ENCODE measurements at places on chromosomes 11 and 22.

- no peak for DNase-seq
Measured at GRCh38 chr11:74954199-74954598, 5.1 kb downstream of the SPCS2 start.

DNA sequence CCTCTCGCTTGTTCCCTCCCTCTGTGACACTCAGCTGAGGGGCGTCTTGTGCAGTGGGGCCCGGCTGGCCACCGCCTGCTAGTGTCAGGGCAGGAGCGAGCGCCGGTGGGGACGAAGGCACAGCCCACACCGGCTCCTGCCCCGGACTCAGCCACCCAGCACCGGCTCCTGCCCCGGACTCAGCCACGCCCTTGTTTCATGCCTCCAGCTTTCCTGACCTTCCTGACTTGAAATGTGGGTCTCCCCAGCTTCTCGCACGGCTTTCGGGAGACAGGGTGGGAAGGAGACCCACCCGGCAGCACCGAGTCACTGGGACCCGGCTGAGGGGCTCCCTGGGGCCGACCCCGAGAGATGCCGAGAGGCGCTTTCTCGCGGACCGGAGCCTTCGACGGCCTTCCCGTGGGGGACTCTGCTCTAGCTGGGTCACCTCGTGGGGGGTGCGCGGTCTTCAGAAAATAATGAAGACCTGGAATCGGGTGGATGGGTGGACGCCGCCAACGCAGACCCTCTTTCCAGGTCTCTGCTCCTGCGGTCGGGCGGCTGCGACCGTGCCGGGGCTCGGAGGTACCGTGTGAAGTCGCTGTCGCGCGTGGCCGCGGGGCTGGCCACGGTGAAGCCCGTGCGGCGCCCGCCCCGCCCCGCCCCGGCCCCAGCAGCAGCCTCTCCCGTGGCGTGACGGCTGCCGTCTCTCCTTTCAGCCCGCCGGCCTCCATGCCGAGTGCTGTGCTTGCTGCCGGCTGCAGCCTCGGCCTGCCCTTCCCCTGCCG, 10.2 kb downstream of the GLB1L2 start:
- DNase-seq: no peak

- DNase-seq: no peak
Measured at GRCh38 chr22:27972732-27973698, 54.0 kb upstream of the PITPNB start.

GRCh38 chr11:114137838-114138237, 78.3 kb downstream of the ZBTB16 start:
- no peak for DNase-seq

- no peak for DNase-seq
Measured at GRCh38 chr11:128299132-128299726, 288.1 kb downstream of the ETS1 start.

DNA sequence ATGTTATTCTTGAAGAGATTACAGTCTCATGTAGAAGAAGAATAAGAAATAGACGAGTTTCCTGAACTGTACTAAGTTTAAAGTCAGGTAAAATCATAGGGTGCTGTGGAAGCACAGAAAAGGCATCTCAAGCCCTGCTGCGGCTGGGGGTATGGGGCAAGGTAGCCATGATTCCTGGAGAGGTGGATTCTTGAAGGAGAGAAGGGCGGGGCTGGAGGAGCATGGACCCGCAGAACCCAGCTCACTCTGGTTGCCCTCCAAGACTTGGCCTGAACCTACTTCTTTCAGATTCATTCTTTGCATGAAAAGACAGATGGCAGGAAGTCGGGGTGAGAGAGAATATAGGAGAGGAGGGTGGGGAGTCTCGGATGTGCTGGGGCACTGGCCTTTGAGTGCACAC, 57.8 kb downstream of the OPCML start:
- DNase-seq: no peak

DNA sequence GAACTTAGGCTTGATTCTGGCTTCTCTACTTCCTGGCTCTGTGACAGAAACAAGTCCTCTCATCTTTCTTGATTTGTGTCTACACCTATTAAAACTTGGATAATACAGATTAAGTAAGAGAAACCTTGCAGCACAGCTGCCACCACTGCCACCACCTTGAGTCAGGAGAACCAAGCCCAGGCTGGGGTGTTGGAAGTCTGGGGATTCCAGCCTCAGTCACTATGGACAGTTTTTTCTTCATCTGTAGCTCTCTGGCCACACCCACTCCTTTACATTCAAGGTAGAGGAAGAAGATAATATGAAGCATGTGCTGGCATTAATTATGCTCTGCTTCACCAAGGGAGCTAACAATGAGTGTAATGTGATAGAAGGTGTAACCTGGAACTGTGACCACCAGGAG, 75.7 kb downstream of the RELT start:
- no peak for DNase-seq

DNA sequence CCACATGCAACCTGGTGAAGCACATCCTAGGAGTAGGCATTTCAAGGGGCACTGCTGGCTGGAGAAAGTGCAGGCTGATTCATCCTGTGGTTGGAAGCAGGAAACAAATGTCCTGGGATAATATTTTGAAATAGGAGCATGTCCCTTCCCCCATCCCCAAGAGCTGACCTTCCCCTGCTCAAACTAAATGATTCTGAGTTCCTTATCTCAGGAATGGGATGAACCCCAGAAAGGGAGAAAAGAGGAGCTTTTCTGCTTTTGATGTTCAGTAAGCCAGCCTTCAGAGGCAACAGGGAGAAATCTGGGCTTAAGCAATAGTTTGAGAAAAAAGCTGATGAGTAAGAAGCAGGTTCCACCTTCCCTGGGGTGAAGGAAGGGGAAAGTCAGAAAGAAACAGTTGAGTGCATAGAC, 19.5 kb upstream of the SPON1 start:
- no peak for DNase-seq

- no peak for DNase-seq
Measured at GRCh38 chr22:25493794-25494193, 70.7 kb upstream of the GRK3 start.

GRCh38 chr22:32996702-32997101, 61.5 kb downstream of the SYN3 start:
- no peak for DNase-seq

- DNase-seq: no peak
Measured at GRCh38 chr11:65254724-65255123, 7.0 kb upstream of the POLA2 start.

DNA sequence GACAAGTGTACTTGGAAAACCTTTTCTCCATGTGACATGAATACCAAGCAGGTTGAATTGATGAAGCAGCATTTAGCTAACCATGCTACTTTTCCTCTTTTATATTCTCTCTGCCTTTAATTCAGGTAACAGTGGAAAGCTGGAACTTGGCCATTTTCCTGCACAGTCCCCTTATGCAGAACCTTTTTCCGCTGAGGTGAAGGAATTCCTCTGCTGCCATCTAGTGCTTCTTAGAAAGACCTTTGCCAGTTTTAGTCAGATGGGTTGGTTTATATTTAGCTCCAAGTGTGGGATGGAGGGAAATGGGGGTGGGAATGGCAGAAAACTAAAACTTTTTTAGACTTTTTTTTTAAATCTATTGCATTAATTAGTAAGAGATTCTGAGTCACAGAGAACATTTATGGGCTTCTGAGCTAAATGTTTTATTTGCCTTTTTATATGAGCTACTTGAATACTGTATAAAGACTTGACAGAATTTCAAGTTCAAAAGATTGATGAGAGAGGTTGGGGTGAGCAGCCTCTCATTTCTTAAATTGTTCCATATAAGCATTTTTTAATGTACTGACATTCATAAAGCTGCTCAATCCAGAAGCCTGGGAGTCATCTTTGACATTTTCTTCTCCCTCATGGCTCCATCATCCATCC, 153.9 kb upstream of the ZC3H12C start:
- DNase-seq: no peak

- no peak for DNase-seq
Measured at GRCh38 chr11:111349191-111349695, 29.8 kb downstream of the POU2AF1 start.

- DNase-seq: no peak
Measured at GRCh38 chr11:110293389-110293788, 3.0 kb downstream of the RDX start.

DNA sequence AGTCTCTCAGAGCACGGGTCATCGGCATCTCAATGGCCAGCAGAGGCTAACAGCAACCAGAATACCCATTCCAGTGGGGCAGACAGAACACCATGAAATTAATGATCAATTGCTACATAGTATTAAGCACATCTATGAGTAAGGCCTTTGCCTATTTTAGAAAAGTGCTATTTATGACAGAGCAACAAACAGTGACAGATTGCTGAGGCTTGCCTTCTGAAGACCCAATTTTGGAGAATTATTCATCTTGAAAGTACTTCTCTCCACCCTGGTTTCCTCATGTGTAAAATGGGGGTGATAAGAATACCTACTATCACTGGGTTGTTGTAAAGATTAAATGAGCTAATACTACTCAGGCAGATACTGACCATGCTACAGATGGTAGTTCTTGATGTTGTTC, 232.7 kb downstream of the TENM4 start:
- no peak for DNase-seq

DNA sequence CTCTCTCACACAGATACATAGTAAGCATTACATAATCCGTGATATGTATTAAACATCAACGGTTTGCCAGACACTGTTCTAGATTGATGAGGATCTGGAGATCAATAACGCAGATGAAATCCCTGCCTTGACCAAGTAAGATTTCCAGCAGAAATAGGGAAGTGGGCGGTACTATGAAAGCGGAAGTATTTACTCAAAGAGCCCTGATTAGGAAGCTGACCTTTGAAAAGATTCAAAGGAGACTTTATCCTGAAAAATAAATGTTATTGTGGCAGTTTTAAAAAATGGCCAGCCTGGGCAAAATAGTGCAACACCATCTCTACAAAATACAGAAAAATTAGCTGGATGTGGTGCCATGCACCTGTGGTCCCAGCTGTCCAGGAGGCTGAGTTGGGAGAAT, 26.8 kb downstream of the GAB2 start:
- no peak for DNase-seq

DNA sequence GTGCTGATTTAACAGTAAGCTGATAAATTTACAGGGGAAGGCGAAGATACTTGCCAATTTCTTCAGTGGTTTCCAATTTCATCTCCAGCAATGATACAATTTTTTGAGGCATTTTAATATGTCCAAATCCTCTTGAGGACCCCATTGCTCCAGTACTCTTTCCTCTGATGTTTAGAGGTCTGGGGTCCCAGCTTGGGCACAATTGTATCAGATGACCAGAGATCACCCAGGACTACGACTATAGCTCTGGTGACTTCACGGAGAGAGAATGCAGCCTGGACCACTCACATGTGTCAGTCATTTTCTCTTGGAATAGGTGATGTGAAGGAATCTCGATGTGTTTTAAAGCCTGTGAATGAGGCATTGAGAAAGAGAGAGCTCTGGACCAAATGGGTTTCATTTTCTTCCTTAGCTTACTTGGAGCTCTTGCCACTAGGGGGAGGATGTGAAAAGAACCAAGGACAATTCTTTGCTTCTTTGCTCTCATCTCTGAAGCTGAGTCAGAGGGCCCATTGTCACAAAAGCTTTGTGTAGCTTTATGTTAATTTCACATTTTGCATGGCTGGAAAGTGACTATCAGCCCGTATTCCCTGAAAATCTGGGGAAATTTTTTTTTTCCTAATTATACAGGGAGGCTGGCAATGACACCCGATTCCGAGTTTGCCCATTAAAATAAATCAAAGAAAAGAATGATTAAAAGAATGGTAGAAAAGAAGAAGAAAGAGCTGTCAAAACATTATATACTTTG, 6.7 kb upstream of the CCDC90B start:
- no peak for DNase-seq

DNA sequence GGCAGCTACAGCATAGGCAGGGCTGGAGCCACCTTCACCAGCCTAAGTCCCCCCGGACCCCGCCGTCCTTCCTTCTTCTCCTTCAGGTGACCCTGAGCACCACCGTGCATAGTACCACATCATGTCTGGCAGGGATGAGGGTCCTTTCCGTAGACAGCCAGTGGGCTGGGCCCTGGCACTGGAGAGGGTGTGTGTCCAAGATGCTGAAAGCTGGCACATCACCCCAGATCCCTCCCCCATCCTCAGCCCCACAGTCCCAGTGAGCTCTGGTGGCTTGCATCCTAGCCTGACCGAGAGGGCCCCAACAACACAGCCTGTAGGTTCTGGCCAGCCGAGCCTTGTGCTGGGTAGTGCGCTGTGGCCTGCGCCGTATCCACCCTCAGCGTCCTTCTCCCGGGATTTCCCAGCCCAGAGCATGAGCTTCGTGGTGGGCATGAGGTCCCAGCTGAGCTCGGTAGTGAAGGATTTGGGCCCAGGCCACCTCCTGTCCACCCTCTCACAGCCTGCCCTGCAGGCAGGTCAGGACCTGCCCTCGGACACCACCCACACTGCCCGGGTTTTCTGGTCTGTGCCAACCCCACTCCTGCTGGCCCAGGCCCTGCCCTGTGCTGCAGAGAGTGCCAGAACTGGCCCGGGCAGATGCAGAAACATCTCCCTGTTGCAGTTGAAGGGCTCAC, 1124.3 kb downstream of the BRD1 start:
- DNase-seq: no peak

- no peak for DNase-seq
Measured at GRCh38 chr11:107139396-107139795, 121.1 kb upstream of the GUCY1A2 start.

DNA sequence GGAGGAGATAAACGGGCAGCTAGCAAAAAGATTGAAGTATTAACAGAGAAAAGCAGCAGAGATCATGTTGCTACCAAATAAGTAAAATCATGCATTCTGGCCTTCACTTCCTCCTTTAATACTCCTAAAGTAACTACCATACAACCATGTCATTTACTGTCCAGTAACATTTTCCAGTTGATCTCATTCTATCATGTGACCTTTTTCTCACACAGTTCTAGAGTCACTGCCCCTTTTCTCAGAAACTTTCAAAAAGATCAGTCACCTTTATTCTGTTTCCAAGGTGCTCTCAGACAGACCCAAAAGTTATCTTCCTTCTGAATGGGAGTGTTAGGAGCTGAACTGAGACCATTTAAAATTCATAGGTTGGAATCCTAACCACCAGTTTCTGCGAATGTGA, 984.4 kb downstream of the FAM181B start:
- no peak for DNase-seq

DNA sequence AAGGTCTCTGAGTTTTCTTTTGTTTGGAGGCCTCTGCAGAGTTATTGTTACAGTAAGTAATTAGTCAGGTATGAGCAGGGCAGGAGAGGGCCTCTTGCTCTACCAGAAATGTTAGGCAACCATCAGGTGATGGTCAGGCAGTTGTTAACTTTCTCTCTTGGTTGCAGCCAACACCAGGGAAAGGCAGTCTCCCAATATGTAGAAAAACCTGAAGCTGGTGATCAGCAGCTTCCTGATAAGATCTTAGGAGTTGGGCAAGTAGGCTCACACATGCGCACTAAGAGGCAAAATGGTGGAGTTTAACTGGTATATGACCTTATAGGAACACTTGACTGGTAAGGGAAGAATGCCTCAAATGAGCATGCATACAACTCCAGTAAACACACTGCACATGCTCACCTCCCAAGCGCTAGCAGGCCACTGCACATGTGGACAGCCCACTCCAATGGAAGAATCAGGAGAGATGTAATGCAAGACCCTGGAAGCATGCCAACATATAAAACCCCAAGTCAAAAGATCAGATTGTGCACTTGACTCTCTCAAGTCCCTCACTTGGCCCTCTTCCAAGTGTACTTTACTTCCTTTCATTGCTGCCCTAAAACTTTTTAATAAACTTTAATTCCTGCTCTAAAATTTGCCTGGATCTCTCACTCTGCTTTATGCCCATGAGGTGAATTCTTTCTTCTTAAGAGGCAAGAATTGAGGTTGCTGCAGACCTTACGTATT, 23.7 kb upstream of the SLC35F2 start:
- no peak for DNase-seq

- DNase-seq: no peak
Measured at GRCh38 chr11:88508759-88509581, 171.4 kb upstream of the CTSC start.

GRCh38 chr22:29309332-29310064, 3.0 kb downstream of the GAS2L1 start:
- DNase-seq: no peak
